ENCODE measurements at places on chromosomes 2 and 18.

- DNase-seq, result no peak
Observed at GRCh38 chr18:35345460-35345921, 1.3 kb upstream of the ZNF24 start.

- no peak for DNase-seq
Observed at GRCh38 chr18:77254711-77255405, 5.2 kb downstream of the GALR1 start.

DNA sequence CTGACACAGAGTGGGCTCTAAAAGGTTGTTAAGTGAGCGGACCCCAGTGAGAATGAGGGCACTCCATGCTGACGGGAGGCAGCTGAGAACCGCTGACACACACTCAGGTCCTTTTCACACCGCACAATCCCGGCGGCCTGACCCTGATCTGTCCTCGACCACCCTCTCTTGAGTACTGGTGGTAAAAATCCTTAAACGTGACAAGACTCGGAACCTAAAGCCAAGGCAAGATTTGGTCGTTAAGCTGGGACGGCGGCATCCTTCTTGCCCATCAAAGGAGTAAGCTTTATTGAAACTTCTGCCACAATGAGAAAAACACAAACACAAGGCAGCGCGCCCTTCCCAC lies 569 bp downstream of the TMX3 start:
- DNase-seq, result no peak

DNA sequence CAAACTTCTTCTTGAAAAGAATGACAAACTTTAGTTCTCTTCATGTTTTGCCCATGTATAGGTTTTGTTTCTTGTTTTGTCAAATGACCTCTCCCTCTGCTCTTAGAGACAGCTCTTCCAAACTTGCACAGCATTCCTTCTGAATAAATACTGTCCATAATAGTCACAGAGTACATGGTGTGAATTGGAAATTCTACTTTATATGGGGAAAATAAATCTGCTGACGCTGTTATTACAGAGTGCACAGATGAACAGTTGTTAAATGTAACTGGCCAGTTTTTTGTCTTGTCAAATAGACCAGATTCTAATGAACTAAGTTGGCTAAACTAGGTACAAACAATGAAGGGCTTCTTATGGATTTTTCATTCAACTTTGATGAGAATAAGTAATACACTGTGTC lies 115.8 kb upstream of the DTNA start:
- DNase-seq, result no peak

DNA sequence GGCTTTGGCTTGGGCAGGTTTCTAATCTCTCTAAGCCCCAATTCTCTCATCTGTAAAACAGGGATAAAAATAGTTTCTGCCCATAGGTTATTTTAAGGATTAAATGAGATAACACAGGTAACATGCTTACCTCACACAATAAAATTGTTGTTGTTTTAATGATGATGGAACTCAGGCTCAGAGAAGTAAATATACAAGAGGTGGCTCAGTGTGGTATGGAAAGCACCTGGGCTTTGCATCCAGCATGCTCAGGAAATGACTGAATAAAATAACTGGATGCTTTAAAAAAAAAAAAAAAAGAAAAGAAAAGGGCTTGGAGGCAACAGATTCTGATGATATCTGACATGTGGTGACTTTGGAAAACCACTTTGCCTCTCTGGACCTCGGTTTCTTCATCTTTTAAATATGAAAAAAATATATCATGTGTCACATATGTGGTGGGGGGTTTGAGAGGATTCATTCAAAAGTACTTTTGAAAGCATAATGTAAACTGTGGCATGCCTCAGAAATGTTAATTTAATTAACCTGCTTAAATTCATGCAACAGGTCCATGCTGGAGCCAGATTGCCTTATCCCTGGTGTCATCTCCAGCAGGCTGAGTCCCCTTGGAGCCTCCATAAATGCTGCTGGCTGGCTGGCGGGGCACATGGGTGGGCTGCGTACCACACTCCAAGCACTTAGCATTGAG lies 112.8 kb upstream of the CDC42EP3 start:
- no peak for DNase-seq

DNA sequence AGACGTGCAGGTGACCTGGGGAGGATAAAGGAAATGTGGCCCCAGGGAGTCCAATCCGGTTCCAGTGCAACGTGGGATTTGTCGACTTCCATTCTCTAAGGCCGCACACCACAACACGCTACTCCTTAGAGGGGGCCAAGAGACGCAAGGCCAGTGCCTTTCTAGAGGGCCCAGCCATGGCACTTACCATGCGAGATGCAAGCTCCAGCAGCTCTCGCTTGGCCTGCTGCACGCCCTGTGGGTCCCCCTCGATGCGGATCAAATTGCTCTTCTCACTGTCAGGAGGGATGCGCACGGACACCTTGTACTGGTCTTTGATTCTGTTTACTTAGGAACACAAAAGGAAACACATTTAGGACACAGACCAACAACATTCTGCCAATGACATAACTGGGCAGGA lies 61.2 kb downstream of the ANO7 start:
- DNase-seq, result no peak

- peak; percentile 15 for DNase-seq
Observed at GRCh38 chr2:102841107-102841840, 79.4 kb downstream of the TMEM182 start.
